ENCODE measurements at places on chromosomes 7 and 10.

DNA sequence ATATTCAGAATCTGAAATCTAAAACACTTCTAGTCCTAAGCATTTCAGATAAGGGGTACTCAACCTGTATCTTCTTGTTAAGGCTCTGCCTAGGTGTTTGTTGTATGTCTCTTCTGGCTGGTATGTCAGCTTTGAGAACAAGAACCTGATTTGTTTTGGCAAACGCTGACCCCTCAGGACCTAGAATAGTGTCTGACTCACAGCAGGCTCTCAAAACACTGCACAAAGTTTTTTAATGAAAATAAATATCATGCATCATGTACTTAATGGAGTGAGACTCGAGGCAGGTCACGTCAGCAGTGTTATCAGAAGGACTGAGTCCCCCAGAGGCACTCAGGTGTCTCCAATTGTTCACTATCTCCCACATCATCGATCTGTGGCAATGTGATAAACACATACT lies 99.1 kb downstream of the GLI3 start:
- DNase-seq, result no peak

DNA sequence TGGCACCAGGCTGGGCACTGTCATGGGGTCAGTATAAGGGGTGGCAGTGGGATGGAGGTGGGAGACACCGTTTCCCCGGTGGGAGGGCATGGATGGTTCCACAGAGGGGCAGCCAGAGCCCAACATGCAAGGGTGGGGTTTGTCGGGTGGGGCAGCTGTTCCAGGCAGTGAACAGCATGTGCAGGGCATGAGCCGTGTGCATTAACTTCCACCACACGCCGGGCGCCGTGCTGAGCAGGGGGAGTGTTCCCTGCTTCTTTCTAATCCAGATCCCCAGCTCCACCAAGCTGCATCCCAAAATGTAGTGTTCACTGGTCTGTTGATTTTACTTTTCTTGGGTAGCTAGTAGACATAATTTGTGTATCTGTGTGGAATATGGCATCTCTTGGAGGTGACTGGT lies 29.3 kb downstream of the ADRA2A start:
- no peak for DNase-seq

DNA sequence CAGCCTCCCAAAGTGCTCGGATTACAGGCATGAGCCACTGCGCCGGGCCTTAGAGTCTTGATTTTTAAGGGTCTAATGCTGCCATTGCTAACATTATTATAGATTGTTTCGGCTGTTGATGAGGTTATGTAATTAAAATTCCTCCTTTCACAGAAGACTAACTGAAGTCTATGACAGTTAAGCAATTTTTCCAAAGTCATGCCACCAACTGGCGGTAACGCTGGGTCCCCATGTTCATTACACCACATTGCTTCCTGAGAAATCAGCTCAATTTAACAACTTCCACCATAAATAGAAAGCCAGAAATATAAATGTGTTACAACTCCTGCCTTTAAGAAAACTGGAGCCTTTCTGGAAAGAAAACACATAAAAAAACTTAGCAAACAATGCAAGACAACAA lies 3.5 kb downstream of the ERLIN1 start:
- no peak for DNase-seq

- no peak for DNase-seq
These were observed 129.8 kb upstream of the PPP1R3A start for GRCh38 chr7:114048386-114049235.

DNA sequence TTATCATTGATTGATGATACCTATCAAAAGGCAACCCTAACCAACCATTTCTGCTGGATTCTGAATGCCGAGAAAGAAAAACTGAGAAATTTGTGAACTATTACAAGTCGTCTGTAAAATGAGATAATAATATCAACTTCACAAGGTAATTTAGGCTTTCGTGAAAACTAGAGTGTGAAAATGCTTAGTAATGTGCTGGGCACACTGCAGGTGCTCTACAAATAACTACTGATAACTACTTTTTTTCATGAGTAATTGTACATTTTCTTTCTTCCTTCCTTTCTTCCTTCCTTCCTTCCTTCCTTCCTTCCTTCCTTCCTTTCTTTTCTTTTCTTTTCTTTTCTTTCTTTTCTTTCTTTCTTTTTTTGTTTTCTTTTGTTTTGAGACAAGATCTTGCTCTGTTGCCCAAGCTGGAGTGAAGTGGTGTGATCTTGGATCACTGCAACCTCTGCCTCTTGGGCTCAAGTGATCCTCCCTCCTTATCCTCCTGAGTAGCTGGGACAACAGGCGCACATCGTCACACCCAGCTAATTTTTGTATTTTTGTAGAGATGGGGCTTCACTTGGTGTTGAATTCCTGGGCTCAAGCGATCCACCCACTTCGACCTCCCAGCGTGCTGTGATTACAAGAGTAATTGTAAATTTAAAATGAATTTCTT lies 42.9 kb downstream of the BMPR1A start:
- no peak for DNase-seq

- no peak for DNase-seq
These were observed 73.1 kb downstream of the CLEC2L start for GRCh38 chr7:139596626-139597025.
